Cardiac atrium fibroblast (primary cell): ENCODE measurements at places on chromosomes 2 and 18. TPM values are rescaled to one million over a fixed set of nuclear protein-coding genes. Genes with fewer than 3 reads are reported as not detected.

Gene CAPN13
- total RNA-seq = not detected in 2 replicates

Gene TDRD15
- not detected in 2 replicates for total RNA-seq

Gene SLC9A2
- total RNA-seq = not detected in 2 replicates

Gene SCYGR4
- total RNA-seq = not detected in 2 replicates

Gene RUFY4
- not detected in 2 replicates for total RNA-seq

Gene SPATA3
- not detected in 2 replicates for total RNA-seq

Gene ACVR1C
- not detected in 2 replicates for total RNA-seq

Gene HOXD4
- not detected in 2 replicates for total RNA-seq

Gene CCDC148
- total RNA-seq = 0.16 and 1.6 TPM in 2 replicates

Gene C2orf78
- not detected in 2 replicates for total RNA-seq
